ENCODE measurements at places on chromosomes 11 and 22.

DNA sequence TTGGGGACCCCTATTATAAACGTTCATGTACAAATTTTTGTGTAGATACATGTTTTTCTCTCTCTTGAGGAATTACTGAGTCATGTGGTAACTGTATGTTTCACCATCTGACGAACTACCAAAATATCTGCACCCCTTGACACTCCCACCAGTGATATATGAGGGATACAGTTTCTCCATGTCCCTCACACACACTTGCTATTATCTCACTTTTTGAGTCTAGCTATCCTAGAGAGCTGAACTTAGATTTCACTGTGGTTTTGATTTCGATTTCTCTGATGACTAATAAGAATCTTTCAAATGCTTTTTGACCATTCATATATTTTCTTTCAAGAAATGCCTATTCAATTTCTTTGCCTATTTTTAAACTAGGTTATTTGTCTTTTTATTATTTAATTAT, 200.2 kb downstream of the PGR start:
- no peak for DNase-seq

GRCh38 chr11:2250041-2250440, 20.3 kb downstream of the ASCL2 start:
- no peak for DNase-seq

DNA sequence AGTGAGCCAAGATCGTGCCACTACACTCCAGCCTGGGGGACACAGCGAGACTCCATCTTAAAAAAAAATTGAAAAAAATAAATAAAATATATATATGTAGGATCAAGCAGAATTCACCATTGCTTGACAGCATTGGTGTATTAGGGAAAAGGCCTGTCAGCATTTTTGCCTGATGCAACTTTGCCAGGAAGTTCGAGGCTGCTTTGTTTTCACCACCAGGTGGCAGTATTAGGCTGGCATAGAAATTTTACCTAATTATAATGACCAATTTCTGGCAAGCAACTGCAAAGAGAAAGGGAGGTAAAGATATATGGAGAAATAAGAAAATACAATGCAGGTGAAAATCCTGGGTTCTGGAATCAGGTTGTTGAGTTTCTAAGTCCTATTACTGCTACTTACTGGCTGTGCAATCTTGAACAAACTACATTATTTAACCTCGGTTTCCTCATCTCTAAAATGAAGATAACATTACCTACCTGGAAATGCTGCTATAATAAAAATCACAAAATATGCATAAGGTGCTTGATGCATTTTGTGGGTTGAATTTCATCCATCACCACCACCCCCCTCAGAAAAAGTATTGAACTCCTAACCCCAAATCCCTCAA, 24.7 kb downstream of the LAYN start:
- DNase-seq: peak; percentile 83

DNA sequence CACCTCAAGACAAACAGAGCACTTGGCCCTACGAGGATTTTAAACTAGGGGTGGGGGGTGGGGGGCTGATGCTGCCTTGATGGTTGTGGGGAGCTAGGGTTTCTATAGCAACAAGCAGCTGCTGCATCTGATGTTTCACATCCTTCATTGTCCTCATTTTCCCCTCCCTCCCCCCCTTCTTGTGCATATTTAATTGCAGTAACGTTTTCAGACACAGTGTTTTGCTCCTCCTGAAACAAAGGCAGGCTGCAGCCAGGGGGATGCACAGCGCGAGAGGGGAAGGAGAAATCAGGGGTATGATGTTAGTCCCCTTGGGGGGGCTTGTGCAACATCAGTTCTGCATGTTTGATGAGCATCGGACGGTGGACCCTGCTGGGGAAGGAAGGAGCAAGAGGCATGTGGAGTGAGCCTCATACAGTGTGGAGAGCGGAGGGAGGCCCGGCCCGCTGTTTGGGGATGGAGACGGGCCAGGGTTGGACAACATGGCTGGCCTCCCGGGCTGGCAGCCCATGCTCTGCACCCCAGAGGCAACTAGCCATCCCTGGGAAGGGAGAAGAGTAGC, 208.3 kb downstream of the CEP164 start:
- DNase-seq: no peak

DNA sequence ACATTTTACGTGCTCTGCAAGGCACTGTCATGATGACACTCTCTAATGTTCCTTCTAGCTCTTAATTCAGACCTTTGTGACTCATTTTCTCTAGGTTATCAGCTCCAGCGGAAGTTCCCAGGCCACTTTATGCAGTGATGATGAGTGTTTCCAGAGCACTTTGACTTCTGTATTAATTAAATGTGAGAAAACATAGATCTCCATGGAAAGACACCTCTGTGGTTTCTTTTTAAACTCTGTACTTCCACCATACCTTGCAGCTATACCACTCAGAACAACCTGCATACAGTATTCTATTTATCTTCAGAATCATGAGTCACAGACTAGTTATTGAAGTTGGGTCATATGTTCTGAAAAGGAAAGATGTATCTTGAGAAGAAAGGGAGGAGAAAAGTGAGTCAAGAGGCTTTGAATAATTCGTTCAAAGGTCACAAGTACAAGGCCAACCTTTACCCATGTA, 175.6 kb upstream of the TENM4 start:
- peak; percentile 19 for DNase-seq

- no peak for DNase-seq
Observed at GRCh38 chr11:106088896-106089295, 11.4 kb downstream of the AASDHPPT start.

- no peak for DNase-seq
Observed at GRCh38 chr11:16685914-16686313, 52.5 kb upstream of the C11orf58 start.

GRCh38 chr22:26551568-26551967, 38.4 kb downstream of the TPST2 start:
- DNase-seq: no peak

GRCh38 chr11:100003985-100004384, 683.1 kb upstream of the ARHGAP42 start:
- DNase-seq: peak; percentile 19

- no peak for DNase-seq
Observed at GRCh38 chr11:17294033-17294432, 17.5 kb downstream of the NUCB2 start.

DNA sequence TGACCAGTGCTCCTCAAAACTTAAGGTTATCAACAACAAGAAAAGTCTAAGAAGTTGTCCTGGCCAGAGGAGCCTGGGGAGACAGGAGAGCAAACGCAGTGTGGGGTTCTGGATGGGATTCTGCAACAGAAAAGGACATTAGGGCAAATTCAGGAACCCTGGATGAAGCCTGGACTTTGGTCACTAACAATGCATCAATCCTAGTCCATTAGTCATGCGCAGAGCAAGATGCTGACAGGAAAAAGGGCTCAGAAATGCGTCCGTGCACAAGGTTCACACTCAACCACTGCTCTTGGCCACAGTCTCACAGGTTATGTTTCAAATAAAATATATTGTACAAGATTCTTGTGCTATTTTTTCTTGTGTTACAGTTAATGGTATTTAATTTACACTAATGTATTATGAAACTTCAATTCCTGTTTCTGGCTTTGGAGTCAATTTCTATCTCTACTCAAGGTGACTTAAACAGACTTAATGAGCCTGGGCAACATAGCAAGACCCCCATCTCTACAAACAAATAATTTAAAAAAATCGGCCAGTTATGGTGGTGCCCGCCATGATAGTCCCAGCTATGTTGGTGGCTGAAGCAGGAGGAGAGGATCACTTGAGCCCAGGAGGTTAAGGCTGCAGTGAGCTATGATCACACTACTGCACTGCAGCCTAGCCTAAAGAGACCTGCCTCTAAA, 13.6 kb downstream of the GNB1L start:
- DNase-seq: peak; percentile 55

GRCh38 chr11:119810478-119811232, 81.7 kb upstream of the NECTIN1 start:
- DNase-seq: no peak

DNA sequence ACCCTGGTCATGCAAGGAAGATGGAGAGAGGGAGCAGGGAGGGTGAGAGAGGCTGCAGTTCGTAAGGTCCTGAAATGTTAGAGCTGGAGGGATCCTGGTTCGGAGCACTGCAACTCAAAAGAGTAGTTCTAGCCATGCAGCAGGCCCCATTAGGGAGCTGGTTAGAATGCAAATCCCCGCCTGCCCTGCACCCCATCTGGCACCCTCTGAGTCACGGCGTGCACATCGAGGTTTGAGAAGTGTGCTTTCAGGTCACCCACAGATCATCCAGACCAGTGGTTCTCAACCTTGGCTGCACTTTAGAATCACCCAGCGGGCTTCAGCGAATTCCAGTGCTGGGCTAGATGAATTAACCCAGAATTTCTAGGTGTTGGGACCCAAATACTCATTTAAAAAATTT, 48.2 kb downstream of the ST3GAL4 start:
- DNase-seq: no peak

- no peak for DNase-seq
Observed at GRCh38 chr22:38174626-38175025, 7.0 kb downstream of the PLA2G6 start.

DNA sequence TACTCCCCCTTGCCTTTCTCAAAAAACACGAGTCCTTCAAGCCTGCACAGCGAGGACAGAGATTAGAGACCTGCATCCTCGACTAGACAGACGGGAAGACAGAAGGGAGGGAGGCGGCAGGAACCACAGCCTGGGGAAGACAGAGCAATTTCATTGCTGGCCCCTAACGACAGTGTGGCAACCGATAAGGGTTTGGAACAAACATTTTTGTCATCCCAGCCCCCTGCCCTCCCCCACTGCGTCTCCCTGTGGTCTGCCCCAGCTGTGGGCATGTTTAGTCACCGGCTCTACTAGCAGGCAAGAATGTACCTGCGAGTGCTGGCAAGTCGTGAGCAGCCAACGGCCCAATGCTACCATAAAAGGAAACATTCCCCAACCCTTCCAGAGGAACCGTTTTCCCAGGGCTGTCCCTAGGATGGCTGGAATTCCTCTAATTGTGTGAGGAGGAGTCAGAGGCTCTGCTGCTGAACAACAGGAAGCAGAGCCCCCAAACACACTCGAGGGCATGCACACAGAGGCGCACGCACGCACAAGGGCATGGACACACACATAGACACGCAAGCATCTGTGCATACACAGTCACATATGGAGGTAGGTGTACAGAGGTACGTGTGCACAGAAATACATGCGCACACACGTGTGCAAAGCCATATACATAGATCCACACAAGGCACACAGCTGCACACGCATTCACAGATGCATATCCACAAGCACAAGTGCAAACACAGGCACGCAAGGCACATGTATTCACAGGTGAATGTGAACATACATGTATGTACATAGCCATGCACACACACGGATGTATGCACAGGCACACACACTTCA, 58.3 kb downstream of the MYH9 start:
- DNase-seq: peak; percentile 78

- no peak for DNase-seq
Observed at GRCh38 chr11:92765965-92766371, 203.5 kb upstream of the MTNR1B start.

DNA sequence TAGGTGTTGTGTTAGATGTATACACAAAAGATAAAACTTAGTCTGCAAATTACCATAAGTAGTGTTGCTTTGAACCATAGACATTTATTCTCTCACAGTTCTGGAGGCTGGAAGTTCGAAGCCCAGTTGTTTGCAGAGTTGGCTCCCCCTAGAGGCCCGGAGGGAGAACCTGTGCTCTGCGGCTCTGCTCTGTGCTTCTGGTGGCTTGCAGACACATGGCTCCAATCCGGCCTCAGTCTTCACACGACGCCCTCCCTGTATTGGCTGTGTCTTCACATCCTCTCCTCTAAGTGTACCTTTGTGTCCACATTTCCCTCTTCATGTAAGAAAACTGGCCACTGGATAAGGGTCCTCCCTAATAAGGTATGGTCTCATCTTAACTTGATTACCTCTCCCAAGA, 128.4 kb downstream of the OPCML start:
- no peak for DNase-seq

- no peak for DNase-seq
Observed at GRCh38 chr11:73292525-73292894, 15.6 kb upstream of the ARHGEF17 start.

- no peak for DNase-seq
Observed at GRCh38 chr22:21666786-21667185, 974 bp downstream of the PPIL2 start.

DNA sequence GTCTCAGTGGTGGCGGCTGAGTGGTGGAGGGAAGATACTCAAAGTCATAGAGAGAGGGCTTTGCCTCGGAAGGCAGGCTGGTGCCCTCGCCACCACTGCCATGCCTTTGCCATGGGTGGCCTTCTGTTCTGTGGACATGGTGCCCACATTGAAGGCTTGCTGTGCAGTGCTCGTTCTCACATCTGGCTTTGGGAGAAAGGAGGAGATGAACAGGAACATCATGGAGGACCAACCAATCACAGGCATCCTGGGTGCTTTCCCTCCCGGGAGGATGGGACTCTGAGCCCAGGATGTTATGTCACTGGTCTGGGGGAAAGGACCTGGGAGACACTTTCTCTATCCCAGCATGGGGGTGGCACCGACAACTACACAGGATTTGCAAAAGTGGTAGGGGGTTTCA, 82.3 kb upstream of the NARS2 start:
- DNase-seq: no peak

- DNase-seq: peak; percentile 12
Observed at GRCh38 chr11:43358279-43358800, 380 bp upstream of the TTC17 start.

GRCh38 chr22:36839356-36840073, 21.3 kb upstream of the NCF4 start:
- DNase-seq: no peak

DNA sequence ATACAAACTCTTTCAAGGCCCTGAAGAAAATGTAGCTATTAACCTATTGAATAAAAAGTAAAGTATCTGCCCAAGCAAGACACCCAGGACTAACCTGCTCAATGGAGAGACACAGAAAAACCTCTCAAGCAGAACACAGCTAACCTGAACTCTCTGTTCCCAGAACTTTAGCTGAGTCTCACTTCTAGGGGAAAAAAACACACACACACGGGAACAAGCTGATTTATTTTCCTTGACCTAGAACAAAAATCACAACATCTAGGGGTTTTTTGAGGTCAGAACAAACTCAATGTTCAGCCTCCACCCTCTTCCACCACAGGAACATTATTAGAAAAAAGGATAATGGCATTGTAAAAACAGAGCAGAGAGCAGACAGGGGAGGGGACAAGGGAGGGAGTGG, 121.6 kb downstream of the BBOX1 start:
- no peak for DNase-seq

GRCh38 chr11:924406-925157, 1.1 kb upstream of the AP2A2 start:
- DNase-seq: no peak

DNA sequence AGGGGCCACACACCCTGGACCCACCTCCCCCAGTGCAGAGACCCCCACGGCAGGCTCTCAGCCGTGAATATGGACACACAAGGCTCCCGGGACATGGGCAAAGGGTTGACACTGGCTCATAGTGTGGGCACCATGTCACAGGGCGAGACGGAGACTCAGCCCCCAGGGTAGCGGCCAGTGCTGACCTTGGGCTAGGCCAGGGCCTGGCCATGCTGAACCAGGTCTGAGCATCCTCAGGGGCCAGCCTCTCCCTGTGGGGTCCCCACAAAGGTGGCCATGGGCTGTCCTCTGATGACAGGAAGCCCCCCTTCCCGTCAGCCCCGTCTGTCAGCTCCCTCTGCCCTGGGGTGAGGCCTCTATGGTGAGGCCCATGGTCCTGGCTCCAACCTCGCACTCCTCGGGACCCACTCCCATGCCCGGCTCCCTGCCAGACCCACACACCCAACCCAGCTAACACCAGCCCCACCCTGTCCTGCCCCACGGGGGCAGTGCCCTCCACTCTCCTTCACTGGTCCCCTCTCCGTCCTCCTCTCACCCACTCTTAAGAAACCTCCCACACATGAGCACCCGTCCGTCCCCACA, 19.0 kb upstream of the PRODH start:
- no peak for DNase-seq

All from hepatocyte (in vitro differentiated cells).